ENCODE measurements at places on chromosomes 11 and 22. TPM values are rescaled to one million over a fixed set of nuclear protein-coding genes. Genes with fewer than 3 reads are reported as not detected.

RFPL2 gene
- total RNA-seq = not detected

C22orf31 gene
- not detected for total RNA-seq

CRACR2B gene
- 2.5 TPM for total RNA-seq

KBTBD3 gene
- 2.0 TPM for total RNA-seq

CST6 gene
- 14.9 TPM for total RNA-seq

OR6A2 gene
- 0.79 TPM for total RNA-seq

MPEG1 gene
- total RNA-seq = 8.9 TPM

ADM gene
- 14.3 TPM for total RNA-seq

C1QTNF5 gene
- 5.3 TPM for total RNA-seq

CRYBB2 gene
- not detected for total RNA-seq

RCOR2 gene
- 0.49 TPM for total RNA-seq

DNA sequence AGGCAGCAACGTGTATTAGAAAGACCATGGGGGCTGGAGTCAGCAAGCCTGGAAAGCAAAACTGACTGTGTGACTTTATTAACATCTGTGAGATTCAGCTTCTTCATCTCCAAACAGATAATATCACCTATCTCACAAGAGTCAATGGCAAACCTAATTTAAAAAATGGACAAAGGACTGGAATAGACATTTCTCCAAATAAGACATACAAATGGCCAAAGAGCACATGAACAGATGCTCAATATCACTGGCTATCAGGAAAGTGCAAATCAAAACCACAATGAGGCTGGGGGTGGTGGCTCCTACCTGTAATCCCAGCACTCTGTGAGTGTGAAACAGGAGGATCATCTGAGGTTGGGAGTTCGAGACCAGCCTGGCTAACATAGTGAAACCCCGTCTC, 69.6 kb downstream of the CLPB start:
- DNase-seq = no peak

GRCh38 chr11:112778091-112778876, 182.9 kb upstream of the NCAM1 start:
- no peak for DNase-seq

- no peak for DNase-seq
Measured at GRCh38 chr22:30996462-30996861, 27.4 kb downstream of the TUG1 start.

- DNase-seq = no peak
Measured at GRCh38 chr11:117574551-117574950, 222.5 kb downstream of the DSCAML1 start.

DNA sequence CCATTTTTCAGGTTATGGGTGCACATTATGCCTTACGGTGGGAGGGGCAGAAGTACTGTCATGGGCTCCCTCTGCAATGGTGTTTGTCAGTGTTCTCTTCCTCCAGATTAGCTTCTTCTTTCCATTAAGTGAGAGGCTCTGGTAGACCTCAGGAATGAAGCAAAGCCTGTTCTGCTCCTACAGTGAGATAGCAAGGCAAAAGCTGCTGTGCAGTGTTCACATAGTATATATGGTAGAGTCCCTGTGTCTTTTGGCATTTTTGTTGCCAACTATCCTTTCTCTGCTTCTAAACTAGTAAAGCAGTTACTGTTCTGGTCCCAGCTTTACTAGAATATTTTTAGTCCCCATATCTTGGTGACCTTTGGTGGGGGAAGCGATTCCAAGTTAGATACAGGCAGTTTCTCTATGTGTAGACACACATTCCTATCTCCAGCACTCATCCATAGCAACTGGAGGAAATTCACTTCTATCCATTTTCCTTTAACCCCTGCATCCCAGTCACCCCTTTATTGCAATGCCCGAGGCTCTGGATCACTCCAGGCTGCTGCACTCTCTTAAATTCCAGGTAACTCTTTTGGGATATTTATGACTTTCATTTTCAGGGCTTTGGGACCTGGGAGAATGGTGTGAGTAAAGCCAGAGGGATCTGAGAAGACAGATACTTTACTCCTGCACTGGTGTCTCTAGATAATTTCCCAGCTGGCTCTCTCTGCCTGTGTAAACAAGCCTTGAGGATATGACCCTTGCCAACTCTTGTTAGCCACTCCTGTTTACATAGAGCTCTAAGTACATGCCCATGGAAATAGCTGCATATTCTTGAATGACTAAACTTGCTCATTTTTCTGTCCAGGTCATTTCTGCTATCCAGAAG, 3.9 kb upstream of the TRIM34 start:
- no peak for DNase-seq

DNA sequence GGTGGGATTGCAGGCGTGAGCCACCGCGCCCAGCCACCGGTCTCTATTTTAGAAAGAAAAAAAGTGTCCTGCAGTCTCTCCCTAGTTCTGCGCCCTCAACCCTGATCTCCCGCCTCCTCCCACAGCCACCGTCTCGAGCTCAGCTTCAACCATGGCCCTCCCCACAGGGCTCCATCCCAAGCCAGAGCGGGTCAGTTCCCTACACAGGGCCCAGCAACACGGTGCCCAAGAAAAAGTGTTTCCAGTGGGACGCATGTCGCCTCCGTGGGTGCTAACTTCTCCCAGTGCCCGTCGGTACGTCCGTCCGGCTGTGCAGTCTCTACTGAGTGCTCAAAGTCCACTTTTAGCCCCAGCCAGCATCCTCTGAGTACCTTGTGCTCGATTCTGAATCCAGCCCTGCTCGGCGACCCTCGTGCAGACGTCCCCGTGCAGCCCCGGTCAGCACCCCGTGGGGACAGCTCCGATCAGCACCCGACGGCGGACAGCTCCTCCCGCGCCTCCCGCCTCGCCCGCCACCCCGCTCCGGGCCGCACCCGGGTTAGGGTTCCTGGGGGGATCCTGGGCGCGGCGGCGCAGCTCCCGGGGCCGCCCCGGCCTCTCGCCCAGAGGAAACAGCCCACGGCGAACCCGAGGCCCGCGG, 657 bp upstream of the MAPK8IP2 start:
- no peak for DNase-seq

GRCh38 chr11:27470826-27471588, 1.6 kb downstream of the LGR4 start:
- no peak for DNase-seq

DNA sequence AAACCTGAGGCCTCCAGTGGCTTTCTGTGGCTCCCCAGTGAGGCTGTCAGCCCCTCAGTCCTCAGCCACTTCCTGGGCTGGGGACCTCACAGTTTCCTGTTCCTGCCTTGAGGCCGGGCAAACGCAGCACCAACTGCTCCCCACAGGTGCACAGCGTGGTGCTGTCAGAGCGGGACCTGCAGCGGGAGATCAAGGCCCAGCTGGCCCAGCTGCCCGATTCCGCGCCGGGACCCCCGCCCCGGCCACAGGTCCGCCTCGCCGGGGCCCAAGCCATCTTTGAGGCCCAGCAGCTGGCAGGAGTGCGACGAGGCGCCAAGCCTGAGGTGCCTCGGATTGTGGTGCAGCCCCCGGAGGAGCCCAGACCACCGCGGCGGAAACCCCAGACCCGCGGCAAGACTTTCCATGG, 5.4 kb downstream of the TBC1D10C start:
- DNase-seq = no peak

DNA sequence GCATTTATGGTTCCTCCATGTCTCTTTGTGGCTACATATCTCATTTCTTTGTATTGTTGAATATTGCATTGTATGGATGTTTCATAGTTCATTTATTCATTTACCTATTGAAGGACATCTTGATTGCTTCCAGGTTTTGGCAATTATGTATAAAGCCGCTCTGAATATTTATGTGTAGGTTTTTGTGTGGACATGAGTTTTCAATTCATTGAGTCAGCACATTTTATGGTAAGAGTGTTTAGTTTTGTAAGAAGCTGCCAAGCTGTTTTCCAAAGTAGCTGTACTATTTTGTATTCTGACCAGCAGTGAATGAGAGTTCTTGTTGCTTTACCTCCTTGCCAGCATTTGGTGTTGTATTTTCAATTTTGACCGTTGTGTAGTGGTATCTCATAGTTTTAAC, 39.2 kb downstream of the KDM2A start:
- no peak for DNase-seq

DNA sequence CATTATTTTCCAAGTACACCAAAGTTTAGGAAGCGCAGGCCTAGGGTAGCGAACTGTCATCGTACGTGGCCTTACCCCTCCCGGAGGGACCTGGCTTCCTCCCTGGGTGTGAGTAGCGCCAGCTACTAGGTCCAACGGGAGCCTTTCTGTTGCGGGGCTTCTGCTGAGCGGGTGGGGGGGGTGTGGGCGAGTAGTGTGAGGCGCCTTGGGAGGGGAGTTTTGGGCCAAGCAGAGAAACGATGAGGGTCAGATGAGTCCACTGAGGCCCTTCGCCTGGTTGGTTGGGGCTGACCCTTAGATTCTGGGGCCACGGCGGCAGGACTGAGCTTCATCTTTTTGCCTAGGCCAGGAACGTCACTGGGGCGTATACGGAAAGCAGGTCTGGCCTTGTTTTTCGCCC, 868 bp downstream of the TEF start:
- DNase-seq = no peak

- no peak for DNase-seq
Measured at GRCh38 chr22:31085493-31085824, 4.3 kb downstream of the SMTN start.

DNA sequence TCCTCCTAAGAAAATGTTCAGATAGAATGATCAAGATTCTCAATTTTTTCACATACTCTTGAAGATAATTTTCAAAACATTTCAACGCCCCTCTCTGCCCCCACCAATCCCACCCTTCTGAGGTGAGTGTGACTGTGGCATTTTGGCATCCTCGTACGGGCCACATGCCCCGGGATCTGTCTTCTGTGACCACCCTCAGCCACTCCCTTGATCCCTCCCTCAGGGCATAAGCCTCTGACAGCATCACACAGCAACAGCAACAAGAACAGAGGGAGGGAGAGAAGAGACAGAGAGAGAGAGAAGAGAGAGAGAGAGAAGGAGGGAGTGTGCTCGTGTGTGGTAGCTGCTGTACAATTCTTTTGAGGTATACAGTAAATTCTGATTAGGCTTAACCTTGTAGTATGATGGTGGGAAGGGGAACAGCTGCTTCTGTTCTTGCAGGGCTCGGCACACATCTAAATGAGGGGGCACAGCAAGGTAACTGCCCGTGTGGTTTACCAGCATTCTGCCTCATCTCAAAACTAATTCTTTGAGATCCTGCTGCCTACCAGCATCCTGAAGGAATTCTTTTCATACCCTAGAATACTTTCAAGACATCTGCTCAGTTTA, 21.4 kb downstream of the SCUBE2 start:
- no peak for DNase-seq

DNA sequence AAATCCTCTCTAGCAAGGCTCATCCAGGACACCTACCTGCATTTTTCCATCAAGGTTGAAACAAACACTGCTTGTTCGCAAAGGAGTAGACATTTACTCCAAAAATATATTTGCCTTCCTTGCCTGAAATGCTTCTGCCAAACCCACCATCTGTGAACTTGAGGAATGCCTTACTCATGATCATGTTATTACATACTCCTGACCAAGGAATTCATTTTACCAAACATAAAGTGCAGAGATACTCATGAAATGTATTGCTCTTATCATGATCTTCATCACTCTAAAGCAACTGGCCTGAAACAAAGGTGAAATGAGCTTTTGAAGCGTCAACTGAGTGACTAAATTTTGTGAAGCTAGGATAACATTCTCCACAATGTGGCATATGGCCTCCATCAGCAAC, 243.1 kb upstream of the CCDC179 start:
- DNase-seq = no peak

DNA sequence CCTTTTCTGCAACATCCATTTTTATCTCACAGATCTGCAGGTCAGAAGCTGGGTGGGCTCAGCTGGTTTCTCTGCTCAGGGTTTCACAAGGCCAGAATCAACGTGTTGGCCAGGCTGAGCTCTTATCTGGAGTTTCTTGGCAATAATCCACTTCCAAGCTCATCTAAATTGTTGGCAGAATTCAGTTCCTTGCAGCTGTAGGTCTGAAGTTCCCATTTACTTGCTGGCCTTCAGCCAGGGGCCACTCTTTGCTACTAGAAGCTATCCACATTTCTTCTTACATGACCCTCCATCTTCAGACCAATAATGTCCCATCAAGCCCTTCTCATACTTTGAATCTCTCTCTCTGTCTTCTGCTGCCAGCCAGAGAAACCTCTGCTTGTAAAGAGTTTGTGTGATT, 103.5 kb downstream of the WNT11 start:
- no peak for DNase-seq

- DNase-seq = no peak
Measured at GRCh38 chr11:21144531-21144930, 475.1 kb downstream of the NELL1 start.

- no peak for DNase-seq
Measured at GRCh38 chr22:48968201-48968959, 859.3 kb downstream of the BRD1 start.

DNA sequence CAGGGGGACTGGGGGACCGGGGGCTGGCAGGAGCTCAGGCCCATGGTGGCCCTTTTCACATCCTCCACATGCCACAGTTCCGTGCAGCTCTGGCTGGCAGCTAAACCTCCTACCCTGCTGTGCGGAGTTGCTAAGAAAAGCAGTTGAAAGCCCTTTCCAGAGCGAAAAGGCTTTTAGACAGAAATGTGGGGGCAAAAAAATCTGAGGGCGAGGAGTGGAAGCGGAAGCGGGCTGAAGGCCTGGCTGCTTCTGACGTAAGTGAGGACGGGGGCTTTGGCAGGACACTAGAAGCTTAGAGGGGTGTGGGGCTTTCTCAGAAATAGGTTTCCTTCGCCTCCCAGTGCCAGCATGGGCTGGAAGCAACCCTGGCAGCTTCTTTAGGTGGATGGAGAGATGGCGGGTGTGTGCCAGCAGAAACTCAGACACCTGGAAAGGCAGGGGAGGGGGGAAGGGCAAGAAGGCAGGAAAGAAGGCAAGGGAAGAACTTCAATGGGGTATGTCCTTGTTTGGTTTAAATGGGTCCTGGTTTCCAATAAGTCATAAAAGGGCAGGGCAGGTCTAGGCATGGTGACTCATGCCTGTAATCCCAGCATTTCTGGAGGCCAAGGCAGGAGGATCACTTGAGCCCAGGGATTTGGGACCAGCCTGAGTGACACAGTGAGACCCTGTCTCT, 11.2 kb upstream of the DGKZ start:
- no peak for DNase-seq

DNA sequence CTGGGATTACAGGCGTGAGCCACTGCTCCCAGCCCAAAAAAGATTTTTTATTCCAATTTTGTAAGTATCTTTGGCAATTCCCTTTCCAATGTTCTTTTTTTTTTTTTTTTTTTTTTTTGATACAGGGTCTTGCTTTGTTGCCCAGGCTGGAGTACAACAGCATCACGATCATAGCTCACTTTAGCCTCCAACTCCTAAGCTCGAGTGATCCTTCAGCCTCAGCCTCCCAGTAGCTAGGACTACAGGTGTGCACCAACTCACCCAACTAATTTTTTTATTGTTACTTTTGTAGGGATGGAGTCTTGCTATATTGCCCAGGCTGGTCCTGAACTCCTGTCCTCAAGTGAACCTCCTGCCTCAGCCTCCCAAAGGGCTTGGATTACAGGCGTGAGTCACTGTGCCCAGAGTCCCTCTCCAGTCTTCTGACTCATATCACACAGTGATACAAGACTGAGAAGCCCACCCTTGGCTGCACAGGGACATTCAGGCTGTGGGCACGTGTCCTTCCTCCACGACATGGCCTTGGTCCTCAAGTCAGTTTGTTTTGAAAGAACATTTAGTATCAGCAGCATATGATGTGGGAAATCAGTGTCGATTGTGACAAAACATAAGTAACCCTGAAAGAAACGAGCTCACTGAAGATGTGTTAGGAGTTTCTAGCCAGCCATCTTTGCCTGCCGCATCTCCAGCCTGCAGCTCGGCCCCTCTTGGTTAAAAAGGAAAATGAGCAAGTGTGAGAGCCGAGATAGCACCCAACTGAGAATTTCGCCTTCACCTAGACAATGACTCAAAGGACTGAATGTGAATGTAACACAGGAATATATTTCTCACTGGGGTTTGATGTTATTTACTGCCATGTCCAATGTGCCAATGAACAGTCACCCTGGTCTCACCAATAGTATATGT, 175.5 kb downstream of the MN1 start:
- no peak for DNase-seq

All from esophagus squamous epithelium (tissue), 5 donors.